ENCODE measurements at places on chromosomes 7 and 10.

DNA sequence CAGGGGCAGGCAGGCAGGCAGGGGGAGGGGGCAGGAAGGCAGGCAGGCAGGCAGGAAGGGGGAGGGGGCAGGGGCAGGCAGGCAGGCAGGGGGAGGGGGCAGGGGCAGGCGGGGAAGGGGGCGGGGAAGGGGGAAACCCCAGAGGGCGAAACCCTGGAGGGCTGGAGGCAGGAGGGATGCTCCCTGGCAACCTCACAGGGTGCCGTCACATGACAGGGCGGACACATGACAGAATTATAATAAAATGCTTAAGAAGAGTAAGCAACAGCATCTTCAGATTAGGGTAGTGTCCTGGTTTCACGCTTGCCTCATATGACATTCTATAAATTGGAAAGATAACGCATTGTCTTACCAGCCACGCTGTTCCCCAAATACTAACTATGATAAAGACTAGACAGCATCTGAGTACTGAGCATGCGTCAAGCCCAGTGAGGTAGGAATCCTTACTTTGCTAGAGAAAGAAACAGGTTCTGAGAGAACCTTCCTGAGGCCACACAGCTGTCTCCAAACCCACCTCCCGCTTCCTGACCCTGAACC, 131.6 kb downstream of the DIP2C start:
- peak; percentile 43 for DNase-seq

GRCh38 chr7:76296743-76297740, 5.4 kb upstream of the HSPB1 start:
- peak; percentile 58 for DNase-seq

- DNase-seq, result no peak
Observed at GRCh38 chr10:110843796-110844616, 27.7 kb upstream of the PDCD4 start.

DNA sequence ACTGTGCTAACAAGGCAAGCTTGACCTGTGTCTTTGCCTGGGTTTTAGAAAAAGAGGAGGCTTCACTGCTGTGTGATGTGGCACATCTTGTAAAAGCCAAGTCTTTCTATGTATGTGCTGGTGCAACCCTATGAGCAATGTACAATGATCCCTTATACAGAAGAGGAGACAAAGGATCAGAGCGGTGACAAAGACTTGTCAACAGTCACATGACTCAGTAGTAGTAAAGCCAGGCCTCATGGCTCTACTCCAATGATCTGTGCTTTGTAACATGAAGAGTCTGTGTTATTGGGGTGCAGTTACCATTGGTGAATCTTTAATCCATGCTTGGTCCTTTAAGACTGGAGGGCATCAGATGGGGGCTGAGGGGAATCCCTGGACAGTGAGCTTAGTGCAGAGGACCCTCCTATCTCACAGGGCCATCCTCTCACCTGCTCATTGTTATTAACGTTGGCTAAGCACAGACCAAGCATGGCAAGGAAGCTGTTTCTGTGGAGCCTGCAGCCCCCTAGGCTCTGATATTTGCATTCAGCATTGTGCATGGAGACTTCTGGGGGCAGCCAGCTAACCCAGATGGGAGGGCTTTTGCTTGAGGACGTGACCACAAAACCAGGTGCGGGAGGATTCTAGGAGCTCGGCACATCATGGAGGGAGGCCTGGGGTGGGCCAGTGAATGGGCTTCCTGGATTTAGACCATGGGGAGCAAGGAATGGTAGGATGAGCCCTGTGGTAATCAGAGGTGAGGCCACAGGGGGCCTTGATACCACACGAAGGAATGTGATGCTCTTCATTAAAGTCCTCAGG, 308.8 kb upstream of the ZNF32 start:
- DNase-seq, result no peak

DNA sequence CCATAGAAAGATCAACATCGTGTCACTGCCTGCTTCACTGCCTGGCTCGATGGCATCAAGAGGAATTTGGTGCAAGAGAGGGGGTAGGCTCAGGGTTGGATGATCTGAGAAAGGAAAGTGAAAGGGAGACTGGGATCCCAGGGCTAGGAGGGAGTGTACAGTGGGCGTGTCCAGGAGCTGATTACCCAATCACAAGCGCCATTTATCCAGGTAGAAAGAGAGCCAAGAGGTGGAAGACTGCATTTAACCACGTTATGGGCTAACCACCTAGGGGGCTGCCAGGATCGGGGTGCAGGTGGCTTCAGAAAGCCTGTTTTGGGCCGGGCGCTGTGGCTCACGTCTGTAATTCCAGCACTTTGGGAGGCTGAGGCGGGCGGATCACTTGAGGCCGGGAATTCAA, 10.3 kb downstream of the PODXL start:
- DNase-seq, result no peak

DNA sequence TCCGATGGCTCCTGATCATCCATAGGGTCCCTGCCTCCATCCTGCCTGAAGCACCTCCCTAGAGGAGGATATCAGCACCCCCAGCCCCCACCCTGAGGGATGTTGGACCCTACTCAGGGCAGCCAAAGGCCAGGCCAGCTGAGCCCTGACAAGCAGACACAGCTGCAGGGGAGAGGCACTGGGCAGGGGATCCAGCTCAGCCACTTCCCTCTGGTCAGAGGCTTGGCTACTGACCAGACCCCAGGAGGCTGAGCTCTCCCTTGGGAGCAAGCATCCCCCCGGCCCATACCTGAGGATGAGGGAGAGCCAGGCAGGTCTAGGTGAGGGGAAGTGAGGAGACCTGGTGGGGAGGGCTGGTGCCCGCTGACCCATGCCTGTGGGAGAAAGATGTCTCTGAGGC, 6.6 kb downstream of the LDB3 start:
- no peak for DNase-seq

- no peak for DNase-seq
Observed at GRCh38 chr10:119416855-119417254, 125.7 kb downstream of the RGS10 start.

DNA sequence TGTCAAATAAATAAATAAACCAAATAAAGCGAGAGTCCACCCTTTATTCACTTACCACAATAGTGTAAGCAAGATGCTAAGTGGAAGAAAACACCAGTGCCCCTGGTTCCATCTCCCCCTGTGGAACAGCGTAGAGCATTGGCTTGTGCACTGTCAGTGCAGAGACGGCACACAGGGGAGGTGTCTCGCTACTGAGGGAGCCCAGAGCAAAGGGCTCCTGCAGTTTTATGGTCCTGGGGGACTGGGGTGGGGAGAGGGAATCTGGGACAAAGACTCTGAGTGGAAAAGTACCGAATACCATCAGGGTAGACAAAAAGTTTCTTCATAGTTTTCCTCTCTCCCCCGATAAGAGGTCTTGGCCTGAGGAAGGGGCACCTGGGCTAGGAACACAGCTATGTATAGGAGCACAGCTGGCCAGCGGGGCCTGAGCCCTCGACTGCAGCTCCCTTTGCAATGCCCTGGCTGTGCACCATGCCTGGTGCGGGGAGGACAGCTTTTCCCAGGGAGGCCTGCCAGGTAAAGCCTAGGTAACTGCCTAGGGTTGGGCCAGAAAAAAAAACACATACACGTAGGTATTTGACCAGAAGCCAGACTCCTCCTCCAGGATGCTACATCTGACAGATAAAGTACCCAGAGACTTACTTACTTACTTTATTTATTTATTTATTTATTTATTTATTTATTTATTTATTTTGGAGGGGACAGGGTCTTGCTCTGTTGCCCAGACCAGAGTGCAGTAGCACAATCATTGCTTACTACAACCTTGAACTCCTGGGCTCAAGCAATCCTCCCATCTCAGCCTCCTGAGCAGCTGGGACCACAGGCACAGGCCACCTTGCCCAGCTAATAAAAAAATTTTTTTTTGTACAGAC, 88.8 kb upstream of the KIF5B start:
- DNase-seq, result no peak

- DNase-seq, result no peak
Observed at GRCh38 chr7:8353991-8354390, 79.4 kb upstream of the NXPH1 start.

DNA sequence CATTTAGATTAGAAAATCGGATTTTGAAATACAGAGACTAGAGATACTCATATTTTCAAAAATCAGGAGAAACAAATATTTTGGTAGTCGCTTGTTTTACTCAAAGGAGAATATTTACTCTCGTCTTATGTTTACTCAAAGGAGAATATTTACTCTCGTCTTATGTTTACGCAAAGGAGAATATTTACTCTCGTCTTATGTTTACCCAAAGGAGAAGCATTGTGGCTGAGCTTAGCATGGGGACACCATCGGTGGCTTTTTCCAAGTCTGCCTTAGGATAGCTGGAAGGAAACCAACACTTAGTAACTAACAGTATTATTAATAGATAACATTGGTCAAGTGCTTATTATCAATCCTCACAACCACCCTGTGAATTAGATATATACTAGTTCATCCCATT, 71.8 kb downstream of the SNX10 start:
- DNase-seq, result no peak

DNA sequence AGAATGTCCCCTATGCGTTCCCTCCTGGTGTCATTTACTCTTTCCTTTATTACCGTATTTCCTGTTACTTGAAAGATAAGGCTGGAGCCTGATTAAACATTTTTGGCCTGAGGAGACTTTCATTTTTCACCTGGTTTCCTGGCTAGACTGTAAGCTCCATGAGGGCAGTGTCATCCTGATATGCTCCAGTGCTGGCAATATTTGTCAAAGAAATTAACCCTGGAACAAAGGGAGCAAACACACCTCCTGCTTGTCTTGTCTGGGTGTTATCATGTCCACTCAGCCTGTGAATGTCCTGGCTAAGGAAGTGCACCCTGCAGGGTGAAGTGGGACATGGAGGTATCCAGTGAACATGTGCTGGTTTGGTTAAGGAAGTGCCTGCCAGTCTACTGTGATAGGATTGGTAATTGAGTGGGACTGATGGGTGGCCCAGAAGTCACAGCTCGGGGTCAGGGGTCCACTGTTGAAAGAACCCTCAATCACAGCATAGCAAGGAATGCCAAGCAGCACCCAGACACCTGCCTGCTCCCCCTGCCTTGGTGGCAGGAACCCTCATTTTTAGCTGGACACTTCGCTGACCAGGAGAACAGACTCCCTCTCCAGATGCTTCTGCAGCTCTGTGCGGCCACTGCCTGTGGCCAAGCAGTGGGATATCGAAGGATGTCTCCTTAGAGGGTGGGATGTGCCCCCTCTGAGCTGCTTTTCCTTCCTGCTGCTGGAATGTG, 20.9 kb upstream of the PPIA start:
- no peak for DNase-seq

GRCh38 chr7:27245798-27246691, 3.4 kb downstream of the EVX1 start:
- peak; percentile 18 for DNase-seq

DNA sequence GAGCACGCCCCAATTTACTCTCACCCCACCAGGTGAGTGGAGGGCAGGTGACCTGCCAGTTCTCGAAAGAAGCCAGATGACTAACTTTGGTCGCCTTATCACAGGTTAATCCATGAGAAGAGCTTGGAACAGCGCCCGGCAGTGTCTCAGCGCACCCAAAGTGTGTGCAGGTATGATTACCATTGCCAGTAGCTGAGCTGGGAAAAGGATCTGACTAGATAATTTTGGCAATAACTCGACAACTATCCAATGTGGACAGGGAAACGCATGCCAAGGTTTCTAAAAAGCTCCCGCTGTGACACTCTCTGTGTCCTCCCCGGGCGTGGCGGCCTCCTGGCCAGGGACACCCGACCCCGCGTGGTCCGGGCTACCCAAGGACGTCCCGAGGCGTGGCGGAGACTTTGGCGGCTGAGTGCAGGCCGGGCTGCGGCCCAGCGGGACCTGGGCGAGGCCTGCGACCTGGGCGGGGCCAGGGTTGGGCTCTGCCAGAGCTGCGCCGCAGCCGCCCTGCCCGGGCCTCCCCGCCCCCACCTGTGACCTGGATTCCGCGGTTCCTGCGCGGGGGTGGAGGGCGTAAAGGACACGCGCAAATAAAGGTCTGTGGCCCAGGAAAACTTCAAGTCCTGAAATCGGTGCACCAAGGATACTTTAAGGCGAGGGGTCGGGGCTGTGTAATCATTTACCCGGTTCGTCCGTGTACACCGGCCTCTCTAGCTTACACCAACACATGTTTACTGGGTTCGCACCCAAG, 13.7 kb upstream of the WAPL start:
- no peak for DNase-seq

DNA sequence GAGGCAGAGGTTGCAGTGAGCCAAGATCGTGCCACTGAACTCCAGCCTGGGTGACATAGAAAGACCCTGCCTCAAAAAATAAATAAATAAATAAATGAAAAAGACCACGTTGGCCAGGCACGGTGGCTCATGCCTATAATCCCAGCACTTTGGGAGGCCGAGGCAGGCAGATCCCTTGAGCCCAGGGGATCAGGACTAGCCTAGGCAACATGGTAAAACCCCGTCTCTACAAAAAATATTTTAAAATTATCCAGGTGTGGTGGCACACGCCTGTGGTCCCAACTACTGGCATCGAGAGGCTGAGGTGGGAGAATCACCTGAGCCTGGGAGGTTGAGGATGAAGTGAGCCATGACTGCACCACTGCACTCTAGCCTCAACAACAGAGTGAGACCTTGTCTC, 116.7 kb upstream of the PDLIM1 start:
- DNase-seq, result no peak

DNA sequence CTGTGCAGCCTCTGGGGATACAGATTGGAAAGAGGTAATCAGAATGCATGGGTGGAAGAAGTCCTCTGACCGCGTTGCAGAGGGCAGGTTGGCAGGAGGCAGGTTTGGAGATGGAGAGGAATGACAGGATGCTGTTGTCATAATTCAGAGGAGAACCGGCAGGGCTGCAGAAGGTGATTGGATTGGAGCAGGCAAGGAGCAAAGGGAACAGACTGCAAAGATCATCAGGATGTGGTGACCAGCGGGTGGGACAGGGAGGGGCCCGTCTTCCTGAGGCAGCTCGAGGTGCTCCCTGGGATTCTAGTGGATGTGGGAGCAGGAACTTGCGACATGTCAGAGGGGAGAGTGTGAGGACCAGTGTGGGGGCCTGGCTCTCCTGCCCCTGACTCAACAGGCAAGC, 78.5 kb upstream of the PPIF start:
- no peak for DNase-seq

DNA sequence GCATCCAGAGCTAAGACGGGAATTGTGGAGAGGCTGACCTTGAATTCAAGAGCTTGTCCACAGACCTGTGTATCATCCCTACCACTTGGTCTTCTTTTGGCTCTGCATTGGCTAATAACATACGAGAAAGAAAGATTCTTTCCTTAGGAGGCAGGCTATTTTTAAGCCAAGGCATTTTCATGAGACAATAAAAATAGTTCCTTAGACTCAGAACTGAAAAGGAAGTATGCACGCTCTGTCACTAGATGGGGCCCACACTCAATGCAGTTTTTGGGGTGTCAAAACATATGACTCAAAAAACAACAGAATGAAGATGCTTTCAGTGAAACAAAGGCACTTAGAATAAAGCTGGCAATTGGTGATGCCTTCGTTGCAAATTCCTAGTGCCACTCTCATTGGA, 265.9 kb upstream of the DGKB start:
- no peak for DNase-seq

- no peak for DNase-seq
Observed at GRCh38 chr7:102106625-102107024, 180.0 kb upstream of the SH2B2 start.

GRCh38 chr7:28182071-28182471, 1.5 kb upstream of the JAZF1 start:
- no peak for DNase-seq

- DNase-seq, result no peak
Observed at GRCh38 chr7:23893942-23894891, 184.2 kb downstream of the STK31 start.

All from DMS153 (cell line).